ENCODE measurements at places on chromosomes 1 and 21.
A peak's percentile ranks its signal among the peaks of the same experiment; 100 is the strongest.

DNA sequence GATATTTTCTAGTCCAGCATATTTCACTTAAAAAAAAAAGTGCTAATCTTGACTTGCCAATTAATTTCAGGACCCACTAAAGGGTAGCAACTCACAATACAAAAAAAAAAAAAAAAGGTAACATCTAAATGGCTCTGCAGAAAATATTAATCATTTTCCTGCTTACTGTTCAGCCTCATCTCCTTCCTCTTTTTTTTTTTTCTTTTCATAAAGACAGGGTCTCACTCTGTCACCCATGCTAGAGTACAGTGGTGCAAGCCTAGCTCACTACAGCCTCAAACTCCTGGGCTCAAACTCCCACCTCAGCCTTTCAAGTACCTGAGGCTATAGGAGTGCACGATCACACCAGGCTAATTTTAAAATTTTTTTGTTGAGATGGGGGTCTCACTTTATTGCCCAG is 30.4 kb downstream of the TTC13 start:
- no peak for DNase-seq

DNA sequence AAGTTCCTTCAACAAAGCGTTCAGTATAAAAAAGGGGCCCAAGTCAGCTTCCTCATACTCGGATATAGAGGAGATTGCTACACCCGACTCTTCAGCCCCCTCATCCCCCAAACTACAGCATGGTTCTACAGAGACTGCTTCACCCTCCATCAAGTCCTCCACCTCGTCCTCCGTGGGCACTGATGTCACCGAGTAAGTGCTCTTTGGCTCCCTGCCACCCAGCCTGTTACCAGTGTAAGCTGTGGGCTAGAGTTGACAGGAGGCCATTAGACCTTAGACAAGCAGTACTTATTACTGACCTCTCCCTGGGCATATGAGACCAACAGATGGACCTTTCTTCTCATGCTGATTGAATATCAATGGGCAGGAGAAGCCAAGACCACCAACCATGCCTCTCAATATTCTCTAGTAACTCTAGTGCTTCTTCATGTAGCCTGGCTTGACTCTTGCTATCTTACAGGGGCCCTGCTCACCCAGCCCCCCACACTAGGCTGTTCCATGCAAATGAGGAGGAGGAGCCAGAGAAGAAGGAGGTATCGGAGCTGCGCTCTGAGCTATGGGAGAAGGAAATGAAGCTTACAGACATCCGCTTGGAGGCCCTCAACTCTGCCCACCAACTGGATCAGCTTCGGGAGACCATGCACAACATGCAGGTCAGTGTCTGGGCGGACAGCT is 20.9 kb upstream of the IPO9 start:
- no peak for DNase-seq

- no peak for DNase-seq
These were observed 204.3 kb upstream of the RAB4A start for GRCh38 chr1:229066591-229066990.

- no peak for DNase-seq
These were observed 16.6 kb downstream of the NUDC start for GRCh38 chr1:26938004-26938658.

DNA sequence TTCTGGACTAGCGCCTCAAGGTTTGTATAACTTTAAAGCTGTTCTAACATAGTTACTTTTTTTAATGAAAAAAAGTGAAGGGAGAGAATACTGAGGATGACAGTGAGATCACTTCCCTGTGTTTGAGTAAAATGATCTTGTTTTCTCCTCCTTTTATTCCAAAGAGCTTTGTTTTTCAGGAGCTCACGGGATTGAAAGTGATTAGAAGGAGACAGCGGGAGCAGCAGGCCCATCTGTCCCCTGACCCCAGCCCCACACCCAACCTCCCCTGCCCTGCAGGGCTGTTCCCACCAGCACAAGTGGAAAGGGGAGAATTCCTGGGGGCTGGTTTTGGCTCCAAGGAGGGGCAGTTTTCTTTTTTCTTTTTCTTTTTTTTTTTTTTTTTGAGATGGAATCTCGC is 2.1 kb upstream of the DNMT3L start:
- DNase-seq = no peak

DNA sequence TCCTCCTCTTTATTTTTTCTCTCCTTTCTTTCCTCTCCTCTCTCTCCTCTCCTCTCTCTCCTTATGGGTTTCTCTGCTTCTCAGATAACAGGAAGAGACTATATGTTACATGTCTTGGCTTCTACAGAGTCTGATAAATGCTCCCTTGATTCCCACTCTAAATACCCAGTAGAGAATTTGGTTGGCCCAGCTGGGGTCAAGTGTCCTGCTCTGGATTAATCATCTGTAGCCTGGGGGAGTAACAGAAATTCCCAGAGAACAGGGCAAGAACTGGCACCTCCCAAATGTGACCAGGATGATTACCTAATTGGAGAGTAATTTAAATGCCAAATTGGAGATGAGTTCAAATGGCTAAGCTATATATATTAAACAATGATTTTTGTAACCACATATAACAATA is 146.1 kb upstream of the LMO4 start:
- no peak for DNase-seq

GRCh38 chr1:36864823-36865601 is 169.3 kb downstream of the GRIK3 start:
- DNase-seq = no peak

DNA sequence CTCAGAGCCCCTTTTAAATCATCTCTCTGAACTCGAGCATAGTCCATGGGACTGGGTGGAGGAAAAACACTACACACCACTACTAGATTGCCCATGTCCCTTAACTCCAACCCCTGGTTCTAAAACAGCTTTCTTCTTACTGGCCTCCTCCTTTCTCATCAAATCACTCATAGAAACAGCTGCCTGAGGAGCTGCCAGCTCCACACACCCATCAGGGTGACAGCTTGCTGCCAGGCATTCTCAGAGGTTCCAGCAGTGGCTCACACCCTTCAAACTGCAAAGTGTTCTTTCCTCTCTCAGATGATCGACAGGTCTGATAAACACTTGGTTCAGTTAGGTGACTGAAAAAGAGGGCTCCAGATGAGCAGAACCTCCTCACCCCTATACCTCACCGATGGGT is 543.0 kb upstream of the PLXNA2 start:
- DNase-seq = no peak

DNA sequence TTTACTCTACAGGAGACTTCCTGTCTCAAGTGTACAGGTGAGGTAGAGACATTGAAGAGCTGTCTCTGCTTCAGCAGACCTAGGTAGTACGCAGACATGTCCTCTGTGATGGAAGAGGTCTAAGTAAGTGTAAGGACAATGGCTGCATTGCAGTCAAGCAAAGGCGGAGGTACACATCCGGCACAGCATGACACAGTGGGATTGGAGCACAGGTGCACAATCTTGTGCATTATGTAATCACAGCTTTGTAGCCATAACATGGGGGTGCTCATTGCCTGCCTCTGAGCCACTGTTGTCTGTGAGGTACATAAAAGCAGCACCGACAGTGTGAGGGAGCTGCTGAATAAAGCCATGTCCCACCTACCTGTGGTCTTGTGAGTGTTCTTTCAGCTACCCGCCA is 66.4 kb upstream of the CCDC190 start:
- no peak for DNase-seq

GRCh38 chr1:222326006-222326709 is 221.7 kb downstream of the HHIPL2 start:
- DNase-seq = no peak

DNA sequence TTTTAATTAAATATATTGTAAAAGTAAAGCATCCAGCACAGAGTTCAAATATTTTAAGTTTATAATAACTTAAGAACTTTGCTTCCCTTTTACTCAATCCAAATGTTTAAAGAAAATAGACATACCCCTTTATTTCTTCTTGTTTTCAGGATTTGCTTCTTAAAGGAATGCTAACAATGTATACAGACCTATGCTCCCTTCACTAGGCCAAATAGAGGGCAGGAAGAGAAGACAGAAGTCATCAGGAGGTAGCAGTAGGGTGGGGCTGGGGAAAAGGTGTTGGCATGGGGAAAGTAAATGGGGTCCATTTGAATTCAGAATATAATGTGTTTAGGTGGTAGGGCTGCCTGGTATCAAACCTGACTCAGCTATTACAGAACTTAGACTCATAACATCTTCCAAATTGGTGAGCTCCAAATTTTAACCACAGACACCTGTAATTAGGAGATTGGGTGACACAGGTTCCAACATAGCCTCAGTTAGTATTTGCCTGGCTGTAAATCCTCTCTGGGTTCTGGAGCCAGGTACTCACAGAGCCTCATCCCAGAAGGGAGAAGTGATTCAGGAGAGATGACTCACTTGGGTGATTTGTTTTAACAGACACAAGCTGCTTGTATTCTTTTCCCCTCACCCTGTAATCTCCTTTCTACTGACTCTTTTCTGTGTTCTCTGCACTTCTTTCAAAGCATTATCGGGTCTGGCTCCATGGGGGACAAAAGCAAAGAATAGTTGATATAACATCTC is 60.1 kb upstream of the DUSP10 start:
- peak; percentile 58 for DNase-seq

DNA sequence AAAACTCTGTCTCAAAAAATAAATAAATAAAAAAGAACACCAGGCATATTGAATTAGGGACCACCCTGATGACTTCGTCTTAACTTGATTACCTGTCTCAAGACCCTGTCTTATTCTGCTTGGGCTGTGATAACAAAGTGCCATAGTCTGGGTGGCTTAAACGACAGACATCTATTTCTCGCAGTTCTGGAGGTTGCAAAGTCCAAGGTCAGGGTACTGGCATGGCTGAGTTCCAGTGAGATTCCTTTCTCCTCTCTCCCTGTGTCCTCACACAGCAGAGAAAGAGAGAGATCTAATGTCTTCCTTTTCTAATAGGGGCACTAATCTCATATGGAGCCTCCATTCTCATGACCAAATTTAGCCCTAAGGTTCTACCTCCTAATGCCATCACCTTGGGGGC is 145.6 kb downstream of the HUNK start:
- DNase-seq = no peak

DNA sequence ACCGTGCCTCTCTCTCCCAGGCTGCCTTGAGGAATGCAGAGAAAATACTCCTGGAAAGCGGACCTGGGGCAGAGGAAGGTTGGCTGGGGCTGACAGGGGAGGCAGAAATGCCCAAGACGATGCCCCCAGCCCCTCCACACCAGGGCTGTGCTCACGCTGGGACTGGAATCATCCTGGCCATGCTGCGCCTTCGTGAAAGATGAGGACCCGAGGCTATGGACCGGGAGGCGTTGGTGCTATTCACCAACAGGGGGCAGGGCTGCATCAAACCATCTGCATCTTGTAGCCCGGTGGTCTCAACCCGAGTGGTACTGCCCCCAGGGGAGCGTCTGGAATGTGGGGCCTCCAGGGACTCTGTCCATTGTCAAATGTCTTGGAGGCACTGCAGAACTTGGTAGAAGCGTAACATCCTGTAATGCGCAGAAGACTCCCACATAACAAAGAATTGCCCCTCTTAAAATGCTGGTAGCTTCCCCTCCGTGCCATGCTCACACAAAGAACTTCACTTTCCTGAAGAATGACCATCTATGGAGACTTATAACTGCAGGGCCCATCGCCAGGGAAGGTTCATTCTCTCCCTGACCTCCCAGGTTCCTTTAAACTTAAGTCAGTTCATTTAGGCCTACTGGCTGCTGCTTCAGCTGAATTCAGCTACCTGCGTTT is 251.2 kb downstream of the RRAGC start:
- DNase-seq = peak; percentile 40

GRCh38 chr1:184032930-184033418 is 4.6 kb downstream of the COLGALT2 start:
- no peak for DNase-seq

DNA sequence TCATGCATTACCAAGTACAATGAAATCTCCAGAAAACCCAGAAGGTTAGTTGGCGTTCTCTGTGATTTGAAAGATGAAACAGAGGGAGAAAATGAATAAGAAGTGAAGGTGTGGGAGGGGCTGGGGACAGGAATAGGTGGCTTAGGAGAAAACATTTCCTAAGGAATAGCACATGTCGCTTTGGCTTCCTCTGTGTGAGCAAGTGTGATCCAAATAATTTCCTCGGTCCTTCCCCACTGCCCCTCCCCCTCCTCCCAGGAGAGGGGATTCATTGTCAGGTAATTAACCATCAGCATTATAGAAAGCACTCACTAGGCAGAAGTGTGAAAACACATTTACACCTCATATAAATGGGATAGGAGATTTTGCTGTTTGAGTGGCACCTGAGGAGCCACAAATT is 105.5 kb downstream of the NUF2 start:
- no peak for DNase-seq

GRCh38 chr21:31707499-31707898 is 24.4 kb downstream of the SCAF4 start:
- DNase-seq = no peak

GRCh38 chr1:155218854-155219591 is 10.5 kb downstream of the MTX1 start:
- DNase-seq = no peak
